H7 (cell line): ENCODE measurements at places on chromosomes 5 and 9. TPM values are rescaled to one million over a fixed set of nuclear protein-coding genes. Genes with fewer than 3 reads are reported as not detected.

DNA sequence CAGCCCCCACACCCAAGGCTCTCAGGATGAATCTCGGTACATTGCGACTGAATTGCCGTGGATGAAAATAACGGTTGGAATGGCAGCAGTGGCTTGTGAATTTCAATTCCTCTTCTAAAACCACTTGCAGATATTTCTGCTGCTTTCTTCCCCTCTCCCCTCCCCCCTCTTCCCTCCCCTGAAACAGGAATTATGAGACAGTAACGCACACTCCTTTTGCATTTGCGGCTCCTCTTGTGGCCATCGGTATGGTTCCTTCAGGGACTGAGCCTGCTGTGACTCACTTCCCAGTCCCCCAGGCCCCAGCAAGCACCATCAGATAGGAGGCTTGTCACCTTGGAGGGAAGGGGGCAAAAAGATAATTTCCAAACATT lies 9.7 kb downstream of the DCANP1 start:
- peak; percentile 13 for DNase-seq

DNA sequence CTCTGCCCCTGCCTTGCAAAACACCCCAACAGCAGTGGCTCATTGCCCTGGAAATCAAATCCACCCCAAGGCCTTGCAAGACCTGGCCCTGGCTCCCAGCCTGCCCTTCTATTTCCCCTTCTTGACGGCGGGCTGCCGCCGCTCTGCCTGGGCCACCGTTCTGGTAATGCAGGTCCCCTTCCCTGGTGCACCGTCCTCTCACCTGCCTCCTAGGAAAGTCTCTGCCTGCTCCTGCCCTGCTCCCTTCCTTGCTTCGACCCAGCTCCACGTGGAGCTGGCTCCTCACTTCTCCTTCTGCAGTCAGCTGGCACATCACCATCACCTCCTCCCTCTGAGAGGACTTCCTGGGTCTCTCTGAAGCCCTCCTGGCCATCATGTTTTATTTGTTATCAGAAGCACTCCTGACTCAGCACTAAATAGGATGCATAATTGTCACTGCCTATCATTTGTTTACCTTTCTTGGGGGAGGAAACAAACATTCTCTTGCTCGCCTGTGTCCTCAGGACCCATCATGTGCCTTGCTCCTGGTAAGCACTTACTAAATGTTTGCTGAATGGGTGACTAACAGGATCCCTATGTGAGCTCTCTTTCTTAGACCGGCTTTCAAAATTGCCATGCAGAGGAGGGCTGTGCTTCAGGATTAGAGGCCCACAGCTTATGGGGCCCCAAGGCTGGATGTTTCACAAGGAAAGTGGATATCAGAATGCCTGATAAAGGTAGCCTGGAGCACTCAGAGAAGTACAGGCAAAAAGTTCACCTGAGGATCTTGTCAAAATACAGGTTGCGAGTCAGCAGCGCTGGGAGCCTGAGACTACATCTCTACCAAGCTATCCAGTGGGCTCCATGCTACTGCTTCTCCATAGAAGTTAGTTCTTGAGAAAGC lies 19.6 kb upstream of the C5orf47 start:
- DNase-seq = peak; percentile 35

DNA sequence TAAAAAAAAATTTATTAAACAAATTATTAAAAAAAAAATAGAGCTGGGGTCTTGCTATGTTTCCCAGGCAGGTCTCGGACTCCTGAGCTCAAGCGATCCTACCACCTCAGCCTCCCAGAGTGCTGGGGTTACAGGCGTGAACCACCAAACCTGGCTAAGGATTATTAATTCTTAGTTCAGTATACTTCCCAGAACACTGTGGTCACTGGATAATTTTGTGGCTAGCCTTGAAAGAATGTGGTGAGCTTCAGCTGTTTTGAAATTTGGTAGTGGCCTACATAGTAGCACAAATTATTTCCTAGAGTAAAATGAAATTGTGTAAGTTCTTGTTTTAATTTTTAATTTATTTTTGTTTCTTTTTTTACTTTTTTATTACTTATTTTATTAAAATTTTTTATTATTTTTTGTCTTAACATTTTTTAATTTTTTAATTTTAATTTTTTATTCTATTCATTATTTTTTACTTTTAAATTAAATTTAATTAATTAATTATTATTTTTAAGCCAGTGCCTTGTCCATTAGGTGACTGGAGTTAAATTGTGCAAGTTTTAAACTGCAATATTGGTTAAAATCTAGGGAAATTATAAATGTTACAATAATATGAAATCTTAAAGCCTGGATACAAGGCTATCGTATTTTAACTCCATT lies 23.0 kb downstream of the ARRDC3 start:
- no peak for DNase-seq

- DNase-seq = no peak
These were observed 265.0 kb downstream of the MARCHF11 start for GRCh38 chr5:15914638-15915037.

DNA sequence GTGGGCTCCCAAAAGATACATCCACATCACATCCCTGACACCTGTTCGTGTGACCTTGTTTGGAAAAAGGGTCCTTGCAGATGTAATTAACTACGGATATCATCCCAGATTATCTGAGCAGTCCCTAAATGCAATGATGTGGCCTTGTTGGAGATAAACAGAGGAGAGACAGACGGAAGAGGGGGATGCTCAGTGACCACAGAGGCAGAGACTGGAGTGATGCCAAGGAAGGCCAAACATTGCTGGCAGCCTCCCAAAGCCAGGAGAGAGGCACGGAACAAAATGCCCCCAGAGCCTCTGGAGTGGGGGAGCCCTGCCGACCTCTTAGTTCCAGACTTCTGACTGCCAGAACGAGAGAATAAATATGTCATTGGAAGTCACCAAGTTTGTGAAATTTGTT lies 15.0 kb upstream of the VAV2 start:
- DNase-seq = no peak

- DNase-seq = no peak
These were observed 174.3 kb downstream of the TRPM3 start for GRCh38 chr9:70947086-70947485.

Gene TMOD1
- total RNA-seq = 0.52 and 1.9 TPM in 2 replicates

Gene MYORG
- total RNA-seq = 12.3 and 19.8 TPM in 2 replicates

DNA sequence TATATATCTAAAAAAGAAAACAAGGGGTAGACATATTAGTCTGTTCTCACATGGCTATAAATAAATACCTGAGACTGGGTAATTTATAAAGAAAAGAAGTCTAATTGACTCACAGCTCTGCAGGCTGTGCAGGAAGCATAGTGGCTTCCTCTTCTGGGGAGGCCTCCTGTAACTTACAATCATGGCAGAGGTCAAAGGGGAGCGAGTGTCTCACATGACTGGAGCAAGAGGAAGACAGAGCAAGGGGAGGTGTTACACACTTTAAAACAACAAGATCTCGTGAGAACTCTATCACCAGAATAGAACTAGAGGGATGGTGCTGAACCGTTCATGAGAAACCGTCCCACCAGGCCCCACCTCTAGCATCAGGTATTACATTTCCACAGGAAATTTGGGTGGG lies 616.8 kb downstream of the TLE4 start:
- no peak for DNase-seq

Gene TIGD6
- 3.9 and 4.4 TPM in 2 replicates for total RNA-seq

Gene TSSK1B
- not detected in 2 replicates for total RNA-seq

DNA sequence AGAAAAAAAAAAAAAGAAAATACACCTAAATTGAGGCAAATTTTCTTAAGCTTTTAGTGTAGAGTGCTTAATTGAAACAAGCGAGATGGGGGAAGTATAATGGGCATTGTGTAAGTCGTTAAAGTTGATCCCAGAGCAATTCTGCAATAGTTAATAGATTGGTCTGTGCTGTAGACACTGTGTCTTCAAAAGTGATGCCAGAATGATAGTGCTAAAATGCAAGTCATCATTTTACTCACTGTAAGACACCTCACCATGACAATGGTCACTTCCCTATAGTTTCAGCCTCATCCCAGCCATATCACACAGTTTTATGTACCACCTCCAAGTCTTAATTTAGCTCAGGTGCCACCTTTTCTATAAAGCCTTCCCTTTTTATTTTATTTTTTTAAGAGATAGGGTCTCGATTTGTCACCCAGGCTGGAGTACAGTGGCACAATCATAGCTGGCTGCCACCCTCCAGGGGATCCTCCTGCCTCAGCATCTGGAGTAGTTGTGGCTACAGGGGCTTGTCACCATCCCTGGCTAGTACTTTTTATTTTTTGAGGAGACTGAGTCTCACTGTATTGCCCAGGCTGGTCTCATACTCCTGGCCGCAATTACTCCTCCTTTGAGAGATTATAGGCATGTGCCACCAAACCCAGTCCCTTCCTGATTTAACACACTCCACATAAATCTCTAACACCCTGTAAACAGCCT lies 6.2 kb downstream of the COX7C start:
- no peak for DNase-seq

GRCh38 chr9:78031444-78031892 lies at the start of gene GNAQ:
Gene GNAQ, minus strand, starts transcription at chr9:78031811. Its CDS starts 576 bp downstream, at chr9:78031235.
- peak; percentile 77 for DNase-seq

DNA sequence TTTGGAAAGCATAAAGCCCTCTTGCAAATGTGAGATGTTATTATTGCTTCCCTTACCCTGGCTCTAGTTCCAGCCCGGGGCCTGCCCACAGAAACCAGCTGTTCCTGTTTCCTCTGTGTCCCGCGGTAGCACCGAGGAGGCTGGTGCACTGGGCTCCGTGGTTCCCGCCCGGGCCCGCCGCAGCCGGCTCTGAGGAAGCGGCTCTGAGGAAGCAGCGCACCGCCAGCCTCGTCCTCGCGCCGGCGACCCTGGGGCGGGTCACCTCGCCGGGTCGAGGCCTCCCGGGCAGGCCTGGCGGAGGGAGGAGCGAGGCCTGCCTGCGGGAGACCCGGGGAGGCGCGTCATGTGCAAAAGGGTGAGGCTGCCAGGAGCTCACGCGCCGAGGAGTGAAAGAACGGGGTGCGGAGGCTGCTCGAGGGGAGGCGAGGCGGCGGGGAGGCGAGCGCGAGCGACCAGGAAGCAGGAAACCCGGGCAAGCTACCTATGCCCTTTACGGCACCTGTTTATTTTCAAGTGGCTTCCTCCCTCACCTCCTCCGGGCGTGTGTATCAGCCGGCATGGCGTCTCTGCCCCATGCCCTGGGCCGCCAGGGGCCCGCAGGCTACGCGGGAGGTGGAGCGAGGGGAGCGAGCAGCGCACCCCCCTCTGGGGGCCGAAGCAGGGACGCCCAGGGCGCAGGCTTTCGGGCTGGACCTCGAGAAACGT lies 61.3 kb upstream of the MEGF10 start:
- DNase-seq = peak; percentile 70

DNA sequence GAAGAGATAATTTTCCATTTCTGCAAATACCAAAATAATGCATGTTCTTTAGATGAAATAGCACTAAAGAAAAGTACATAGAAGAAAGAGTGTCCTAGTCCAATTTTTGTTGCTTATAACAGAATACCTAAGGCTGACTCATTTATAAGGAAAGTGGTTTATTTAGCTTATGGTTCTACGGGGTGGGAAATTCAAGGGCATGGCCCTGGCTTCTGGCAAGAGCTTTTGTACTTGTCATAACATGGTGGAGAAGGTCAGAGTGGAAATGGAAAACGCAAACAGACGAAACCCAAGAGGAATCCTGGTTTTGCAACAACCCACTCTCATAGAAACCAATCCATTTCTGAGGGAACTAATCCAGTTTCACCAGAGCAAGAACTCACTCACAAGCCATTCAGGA lies 283.7 kb downstream of the CSNK1G3 start:
- DNase-seq = no peak

- no peak for DNase-seq
These were observed 17.4 kb upstream of the ARSI start for GRCh38 chr5:150320044-150320613.

Gene CSF2
- not detected in 2 replicates for total RNA-seq

DNA sequence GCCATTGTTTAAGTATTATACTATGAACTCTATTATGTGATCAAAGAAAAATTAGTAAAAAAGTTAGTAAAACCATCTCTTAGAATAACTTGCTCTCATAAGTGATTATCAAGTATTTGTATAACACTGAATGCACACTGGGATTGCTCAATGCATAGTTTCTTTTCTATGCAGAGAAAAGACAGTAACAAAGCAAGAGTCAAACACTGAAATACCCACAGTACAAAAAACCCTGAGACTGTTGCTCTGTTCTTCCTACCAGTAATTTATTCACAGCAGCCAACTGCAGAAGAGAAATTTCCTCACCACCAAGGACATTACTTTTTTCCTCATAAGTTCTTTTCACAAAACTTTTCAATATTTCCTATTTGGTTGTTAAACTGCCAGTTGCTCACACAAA lies 634.4 kb downstream of the DTWD2 start:
- DNase-seq = no peak

DNA sequence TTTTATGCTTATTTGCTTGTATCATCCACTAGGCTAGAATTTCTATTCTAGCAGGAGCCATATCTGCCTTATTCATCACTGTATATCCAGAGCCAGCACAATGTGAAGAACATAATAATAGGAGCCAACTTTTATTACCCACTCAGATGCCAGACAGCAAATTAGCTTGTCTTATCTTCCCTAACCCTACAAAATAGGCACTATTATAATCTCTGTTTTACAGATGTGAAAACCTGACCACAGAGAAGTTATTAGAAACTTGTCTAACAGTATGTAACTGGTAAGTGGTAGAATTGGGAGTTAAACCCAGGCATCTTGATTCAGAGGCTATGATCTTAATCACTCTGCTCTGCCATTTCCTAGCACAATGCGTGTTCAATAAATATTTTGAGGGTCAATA lies 579.5 kb downstream of the CAAP1 start:
- DNase-seq = no peak

- DNase-seq = no peak
These were observed 57.5 kb upstream of the ADRB2 start for GRCh38 chr5:148768806-148769415.

DNA sequence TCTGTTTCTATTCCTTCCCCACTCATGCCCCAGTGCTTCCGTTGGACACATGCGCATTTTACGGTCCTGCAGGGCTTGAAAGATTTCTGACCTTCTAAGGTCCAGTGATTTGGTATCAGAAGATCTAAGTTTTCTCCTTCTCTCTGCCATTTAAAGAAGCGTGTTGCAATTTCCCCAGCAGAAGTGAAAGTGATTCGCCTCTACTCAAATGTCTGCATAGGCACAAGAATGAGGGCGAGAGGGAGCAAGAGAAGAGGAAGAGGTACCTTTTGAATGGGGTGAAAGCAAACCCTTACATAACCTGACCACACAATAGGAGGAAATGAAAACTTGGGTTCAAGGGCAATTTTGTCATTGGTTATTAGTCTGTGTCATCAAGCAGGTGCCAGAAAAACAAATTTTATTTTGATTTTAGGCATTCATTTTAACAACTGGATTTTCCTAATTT lies 31.7 kb upstream of the NR3C1 start:
- DNase-seq = no peak

DNA sequence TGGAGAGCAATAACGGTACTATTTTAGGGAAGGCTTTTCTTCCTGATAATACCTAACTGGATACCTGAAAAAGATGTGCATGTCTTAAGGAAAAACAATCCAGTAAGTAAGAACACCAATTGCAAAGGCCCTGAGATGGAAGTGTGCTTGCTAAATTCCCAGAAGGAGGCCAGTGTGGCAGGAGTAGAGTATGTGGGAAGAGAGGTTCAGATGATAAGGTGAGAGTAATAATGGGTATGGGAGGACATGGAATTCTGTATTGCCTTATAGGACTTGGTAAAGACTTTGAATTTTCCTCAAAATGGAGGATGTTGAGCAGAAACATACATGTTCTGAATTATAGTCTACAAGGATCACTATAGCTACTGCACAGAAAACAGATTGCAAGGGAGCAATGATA lies 89.3 kb downstream of the COMMD10 start:
- DNase-seq = no peak

Gene KLF9
- 0.97 and 1.5 TPM in 2 replicates for total RNA-seq
